ENCODE measurements at places on chromosomes 4 and X. TPM values are rescaled to one million over a fixed set of nuclear protein-coding genes. Genes with fewer than 3 reads are reported as not detected.

Gene VGLL1
- total RNA-seq, result not detected

Gene RHOXF1
- not detected for total RNA-seq

Gene SMARCA1
- total RNA-seq, result 83.3 TPM

Gene COL25A1
- 5.4 TPM for total RNA-seq

Gene ADRA2C
- 35.8 TPM for total RNA-seq

Gene TMSB15A
- total RNA-seq, result 38.5 TPM

Gene F11
- not detected for total RNA-seq

Gene EVC
- total RNA-seq, result 27.2 TPM

Gene TRIM75
- total RNA-seq, result not detected

Gene WAS
- total RNA-seq, result 0.84 TPM

DNA sequence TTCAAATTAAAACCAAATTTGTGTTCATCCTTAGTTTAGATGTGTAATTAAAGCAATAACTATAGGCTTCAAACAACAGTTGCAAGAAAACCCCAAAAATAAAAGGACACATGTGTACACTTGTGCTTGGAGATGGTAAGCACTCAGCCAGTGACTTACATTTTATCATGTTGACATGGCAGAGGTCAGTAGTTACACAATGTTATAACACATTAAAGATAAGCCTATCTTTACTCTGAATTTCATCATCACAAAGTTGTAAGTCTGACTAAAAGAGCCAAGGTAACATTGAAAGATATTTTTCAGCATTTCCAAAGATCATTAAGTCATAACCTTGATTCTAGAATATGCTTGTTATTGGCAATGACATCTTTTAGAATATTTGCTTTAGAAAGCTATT is 98.5 kb upstream of the PNPLA4 start:
- DNase-seq, result no peak
- H3K4me3 ChIP-seq, result no peak overlapping the region
- no peaks in the 10 kb centered on the region for H3K36me3 ChIP-seq
- no peaks in the 10 kb centered on the region for H3K27me3 ChIP-seq
- no peak overlapping the region for H3K27ac ChIP-seq

DNA sequence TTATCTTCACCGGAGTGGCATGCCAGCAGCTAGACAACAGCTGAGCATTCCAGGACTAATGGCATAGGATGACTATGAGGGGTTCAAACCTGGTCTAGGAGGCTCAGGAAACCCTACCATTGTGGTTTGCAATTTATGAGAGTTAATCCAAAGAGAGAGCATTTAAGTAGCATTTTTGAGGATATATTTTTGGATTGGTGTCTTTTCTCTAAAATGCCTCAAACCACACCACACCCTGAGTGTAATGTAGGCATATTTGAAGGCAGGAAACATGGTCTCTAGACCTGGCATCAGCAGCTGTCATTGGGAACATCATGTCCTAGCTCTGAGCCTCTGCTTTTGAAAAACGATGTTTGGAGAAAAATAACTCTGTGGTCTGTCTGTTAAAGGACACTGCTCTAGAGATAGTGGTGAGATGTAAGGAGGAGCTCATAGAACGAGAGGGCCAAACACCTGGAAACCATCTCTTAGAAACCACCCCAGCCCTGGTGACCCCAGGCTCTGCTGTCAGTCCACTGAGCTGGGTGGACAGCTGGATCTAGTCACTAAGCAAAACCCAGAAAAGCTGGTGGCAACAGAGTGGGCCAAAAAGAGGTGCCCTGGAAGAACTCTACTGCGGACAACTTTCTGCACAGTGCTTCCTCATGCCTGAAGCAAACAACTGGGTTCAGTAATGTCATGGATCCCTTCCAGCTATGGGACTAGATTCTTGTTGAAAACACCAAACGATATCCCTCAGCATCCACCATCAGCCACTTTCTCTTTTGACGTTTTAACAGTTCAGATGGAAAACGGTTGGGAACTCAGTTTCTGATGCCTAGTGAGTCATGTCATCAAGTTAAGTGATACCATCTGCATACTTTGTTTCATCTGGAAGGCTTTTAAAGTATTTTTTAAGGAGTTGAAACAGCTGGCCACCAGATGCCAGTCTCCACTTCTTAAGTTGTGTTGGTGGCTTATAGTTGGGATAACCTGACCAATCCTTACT is 100.2 kb upstream of the C1QTNF7 start:
- DNase-seq, result no peak
- H3K27ac ChIP-seq, result no peak overlapping the region
- no peak overlapping the region for H3K4me3 ChIP-seq

GRCh38 chr4:87365348-87365747 is 25.6 kb downstream of the HSD17B11 start:
- H3K36me3 ChIP-seq, result peaks cover 38% of the 10 kb centered on the region
- H3K27ac ChIP-seq, result no peak overlapping the region
- H3K4me1 ChIP-seq, result no peaks in the 10 kb centered on the region
- DNase-seq, result no peak
- no peaks in the 10 kb centered on the region for H3K27me3 ChIP-seq

DNA sequence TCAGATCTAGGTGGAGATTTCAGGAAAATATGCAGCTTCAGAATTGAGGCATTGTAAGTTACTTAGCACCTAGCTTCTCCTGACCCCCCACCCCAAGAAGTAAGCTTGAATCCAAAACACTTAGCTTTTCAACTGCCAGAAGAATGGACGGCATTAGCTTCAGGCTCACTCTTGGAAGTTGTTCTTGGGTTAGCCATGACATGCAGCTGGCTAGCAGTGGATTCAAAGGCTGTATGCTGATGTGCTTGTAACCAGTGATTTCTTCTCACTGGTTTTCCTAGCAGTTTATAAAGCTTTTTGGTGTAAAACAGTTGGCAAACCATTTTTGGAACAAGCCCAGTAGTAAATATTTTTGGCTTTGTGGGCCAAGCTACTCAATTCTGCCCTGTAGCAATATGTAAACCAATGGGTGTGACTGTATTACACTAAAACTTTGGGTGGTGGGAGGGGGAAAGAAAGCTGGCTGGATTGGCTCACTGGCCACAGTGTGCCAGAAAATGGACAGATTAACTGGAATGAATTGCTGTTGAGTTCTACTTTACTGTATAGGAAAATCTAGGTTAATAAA is 85.6 kb downstream of the SHROOM2 start:
- H3K4me3 ChIP-seq, result no peak overlapping the region
- no peak for DNase-seq
- no peaks in the 10 kb centered on the region for H3K36me3 ChIP-seq
- no peaks in the 10 kb centered on the region for H3K4me1 ChIP-seq

- H3K4me3 ChIP-seq, result no peak overlapping the region
- no peak for DNase-seq
- H3K27me3 ChIP-seq, result no peaks in the 10 kb centered on the region
- H3K36me3 ChIP-seq, result no peaks in the 10 kb centered on the region
- H3K27ac ChIP-seq, result no peak overlapping the region
- H3K4me1 ChIP-seq, result peaks cover 3% of the 10 kb centered on the region
Observed at GRCh38 chr4:188971125-188971524, 831.9 kb downstream of the TRIML1 start.

GRCh38 chr4:166318810-166319525 is 445.9 kb downstream of the TLL1 start:
- H3K4me3 ChIP-seq, result no peak overlapping the region
- H3K36me3 ChIP-seq, result no peaks in the 10 kb centered on the region
- DNase-seq, result no peak
- H3K4me1 ChIP-seq, result no peaks in the 10 kb centered on the region

GRCh38 chr4:76943129-76943620 is 6.4 kb upstream of the SEPTIN11 start:
- no peaks in the 10 kb centered on the region for H3K4me1 ChIP-seq
- H3K36me3 ChIP-seq, result peaks cover 6% of the 10 kb centered on the region
- no peak overlapping the region for H3K27ac ChIP-seq
- DNase-seq, result no peak
- no peak overlapping the region for H3K4me3 ChIP-seq

DNA sequence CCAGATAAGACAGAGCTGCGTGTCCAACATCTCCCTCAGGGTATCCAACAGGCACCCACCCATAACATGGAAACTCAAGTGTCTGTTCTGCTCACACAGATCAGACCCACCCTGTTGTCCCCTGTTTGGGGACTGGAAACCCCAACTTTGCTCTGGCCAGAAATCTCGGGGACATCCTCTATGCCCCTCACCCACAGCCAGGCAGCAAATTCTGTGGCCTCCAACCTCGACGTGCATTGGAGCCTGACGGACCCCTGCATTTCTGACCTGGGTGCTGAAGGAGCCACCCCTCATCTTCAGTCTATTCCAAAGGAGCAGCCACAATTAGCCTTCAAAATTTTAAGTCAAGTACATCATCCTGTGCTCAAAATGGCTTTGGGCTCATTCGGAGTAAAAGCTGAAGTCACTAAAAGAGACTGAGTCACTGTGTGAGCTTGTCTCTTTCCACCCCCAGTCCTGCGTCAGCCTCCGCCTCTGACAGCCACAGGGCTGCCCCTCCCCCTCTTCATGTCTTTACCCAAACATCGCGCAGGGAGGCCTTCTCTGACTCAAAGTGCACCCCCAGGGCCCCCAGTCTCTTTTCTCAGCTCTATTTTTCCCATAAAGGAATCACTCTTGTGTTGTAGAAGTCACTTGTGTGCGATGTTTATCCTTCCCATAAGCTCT is 24.4 kb upstream of the PDE6B start:
- H3K36me3 ChIP-seq, result no peaks in the 10 kb centered on the region
- no peak overlapping the region for H3K27ac ChIP-seq
- no peak for DNase-seq
- no peak overlapping the region for H3K4me3 ChIP-seq
- H3K4me1 ChIP-seq, result no peaks in the 10 kb centered on the region

- no peaks in the 10 kb centered on the region for H3K4me1 ChIP-seq
- H3K27me3 ChIP-seq, result no peaks in the 10 kb centered on the region
- H3K4me3 ChIP-seq, result no peak overlapping the region
- H3K27ac ChIP-seq, result no peak overlapping the region
- no peaks in the 10 kb centered on the region for H3K36me3 ChIP-seq
- DNase-seq, result no peak
Observed at GRCh38 chrX:30414144-30414543, 105.0 kb upstream of the NR0B1 start.

DNA sequence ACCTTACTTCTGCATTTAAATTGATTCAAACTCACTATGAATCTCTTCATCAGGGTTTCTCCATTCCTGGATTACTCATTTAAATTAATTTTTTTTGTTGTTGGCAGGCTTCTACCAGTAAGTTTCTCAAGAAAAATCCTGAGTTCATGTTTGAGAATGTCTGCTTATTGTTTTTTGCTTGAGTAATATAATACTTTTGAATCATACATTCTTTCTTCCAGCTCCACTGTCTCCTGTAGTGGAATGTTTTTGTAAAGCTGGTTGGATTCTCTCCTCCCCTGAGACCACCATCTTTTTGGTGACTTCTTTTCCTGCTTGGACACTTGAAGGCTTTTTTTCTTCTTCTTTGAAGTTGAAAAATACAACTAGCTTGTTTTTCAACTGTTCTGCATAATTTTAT is 4.3 kb upstream of the MID1IP1 start:
- no peak for DNase-seq
- H3K27me3 ChIP-seq, result no peaks in the 10 kb centered on the region
- H3K36me3 ChIP-seq, result no peaks in the 10 kb centered on the region

GRCh38 chr4:16217300-16218051 is 8.8 kb downstream of the TAPT1 start:
- no peaks in the 10 kb centered on the region for H3K27me3 ChIP-seq
- no peak overlapping the region for H3K4me3 ChIP-seq
- H3K36me3 ChIP-seq, result peaks cover 8% of the 10 kb centered on the region
- H3K27ac ChIP-seq, result no peak overlapping the region
- no peaks in the 10 kb centered on the region for H3K4me1 ChIP-seq
- DNase-seq, result no peak

GRCh38 chrX:110563282-110563681 is 204.6 kb downstream of the RTL9 start:
- no peak for DNase-seq
- H3K4me3 ChIP-seq, result no peak overlapping the region
- H3K27me3 ChIP-seq, result no peaks in the 10 kb centered on the region
- H3K27ac ChIP-seq, result no peak overlapping the region
- H3K36me3 ChIP-seq, result no peaks in the 10 kb centered on the region
- H3K4me1 ChIP-seq, result no peaks in the 10 kb centered on the region

DNA sequence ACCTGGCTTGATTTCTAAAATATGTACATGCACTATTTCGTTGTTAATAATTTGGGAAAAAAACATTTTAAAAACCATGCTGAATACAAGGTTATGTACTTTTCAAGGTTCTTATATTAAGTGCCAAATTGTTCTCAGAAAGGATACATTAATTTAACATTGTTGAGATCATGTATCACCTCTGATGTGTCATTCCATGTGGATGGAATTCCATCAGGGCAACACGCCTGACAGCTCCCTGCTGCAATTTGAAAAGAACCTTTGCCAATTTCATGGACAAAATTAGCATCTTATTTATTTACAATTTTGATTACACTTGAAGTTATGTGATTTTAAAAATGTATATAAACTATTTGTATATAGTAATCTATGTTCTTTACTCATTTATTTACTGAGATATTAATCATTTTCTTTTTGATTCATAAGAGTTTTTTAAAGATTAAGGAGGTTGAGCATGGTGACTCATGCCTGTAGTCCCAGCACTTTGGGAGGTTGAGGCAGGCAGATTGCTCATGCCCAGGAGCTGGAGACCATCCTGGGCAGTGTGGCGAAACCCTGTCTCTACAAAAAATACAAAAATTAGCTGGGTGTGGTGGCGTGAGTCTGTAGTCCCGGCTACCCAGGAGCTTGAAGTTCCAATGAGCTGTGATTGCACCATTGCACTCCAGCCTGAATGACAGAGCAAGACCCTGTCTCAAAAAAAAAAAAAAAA is 142.8 kb downstream of the ENPP6 start:
- H3K27ac ChIP-seq, result no peak overlapping the region
- no peaks in the 10 kb centered on the region for H3K27me3 ChIP-seq
- H3K36me3 ChIP-seq, result no peaks in the 10 kb centered on the region
- peaks cover 5% of the 10 kb centered on the region for H3K4me1 ChIP-seq

GRCh38 chr4:109238746-109239145 is 63.7 kb downstream of the COL25A1 start:
- H3K27ac ChIP-seq, result no peak overlapping the region
- H3K4me1 ChIP-seq, result no peaks in the 10 kb centered on the region

DNA sequence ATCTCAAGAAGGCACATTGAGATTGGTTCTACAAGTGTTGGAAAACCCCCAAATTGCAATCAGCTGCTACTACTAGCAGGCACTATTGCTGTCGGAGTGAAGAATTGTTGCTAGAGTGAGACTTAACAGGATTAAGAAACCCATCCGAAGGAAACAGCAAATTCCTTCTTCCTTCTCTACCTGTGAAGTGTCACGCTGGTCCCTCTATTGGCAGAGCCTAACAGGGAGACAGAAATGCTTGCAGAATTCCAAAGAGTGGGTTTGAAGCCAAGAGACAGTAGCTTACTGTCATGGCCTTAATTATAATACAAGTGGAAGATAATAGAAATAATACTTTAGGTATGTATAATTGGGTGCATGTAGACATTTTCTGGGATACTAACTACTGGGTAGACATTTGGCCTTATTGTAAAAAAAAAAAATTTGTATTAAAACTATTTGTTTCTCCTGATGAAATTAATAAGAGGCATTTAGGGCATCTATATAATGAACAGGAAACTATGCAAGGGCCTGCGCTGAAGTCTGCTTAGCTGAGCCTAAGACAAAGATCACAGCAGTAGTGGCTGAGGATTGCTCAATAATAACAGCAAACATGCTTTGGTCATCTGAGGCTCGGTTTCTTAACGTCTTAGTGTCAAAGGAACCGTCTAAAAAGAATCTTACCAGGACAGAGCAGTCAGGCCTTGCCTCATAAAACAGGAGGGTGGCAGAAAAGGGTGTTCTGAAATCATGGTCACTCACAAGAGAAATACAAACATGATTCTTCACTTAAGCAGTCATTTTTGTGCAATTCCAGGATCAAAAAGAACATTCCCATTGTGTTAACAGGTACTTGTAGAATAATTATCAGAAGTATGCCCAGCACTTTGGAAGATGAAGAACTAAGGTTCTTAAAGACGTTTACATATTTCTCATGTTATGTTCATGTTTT is 40.8 kb downstream of the FAM241A start:
- no peaks in the 10 kb centered on the region for H3K4me1 ChIP-seq
- no peak overlapping the region for H3K27ac ChIP-seq
- DNase-seq, result no peak
- no peaks in the 10 kb centered on the region for H3K27me3 ChIP-seq
- H3K36me3 ChIP-seq, result no peaks in the 10 kb centered on the region

Measured in endodermal cell (in vitro differentiated cells).